ENCODE measurements at places on chromosomes 16 and 17.

- no peak for DNase-seq
These were observed 9.8 kb upstream of the TNRC6C start for GRCh38 chr17:77948690-77949114.

DNA sequence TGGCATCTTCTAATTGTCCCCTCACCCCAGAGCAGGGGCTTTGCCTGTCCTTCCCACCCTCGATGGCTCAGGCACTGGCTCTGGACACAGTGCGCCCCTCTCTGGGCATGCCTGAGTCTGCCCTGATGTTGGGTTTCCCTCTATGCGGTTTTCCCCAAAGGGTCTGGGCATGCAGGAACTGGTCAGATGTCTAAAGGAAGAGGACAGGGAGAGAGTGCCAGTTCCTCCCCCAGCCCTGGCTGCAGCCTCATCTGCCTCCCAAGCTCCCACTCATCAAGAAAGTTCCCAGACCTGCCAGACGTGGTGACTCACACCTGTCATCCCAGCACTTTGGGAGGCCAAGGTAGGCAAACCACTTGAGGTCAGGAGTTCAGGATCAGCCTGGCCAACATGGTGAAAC, 41.3 kb upstream of the PABPN1L start:
- no peak for DNase-seq

GRCh38 chr16:70749681-70750601, 51.0 kb downstream of the VAC14 start:
- DNase-seq: no peak

DNA sequence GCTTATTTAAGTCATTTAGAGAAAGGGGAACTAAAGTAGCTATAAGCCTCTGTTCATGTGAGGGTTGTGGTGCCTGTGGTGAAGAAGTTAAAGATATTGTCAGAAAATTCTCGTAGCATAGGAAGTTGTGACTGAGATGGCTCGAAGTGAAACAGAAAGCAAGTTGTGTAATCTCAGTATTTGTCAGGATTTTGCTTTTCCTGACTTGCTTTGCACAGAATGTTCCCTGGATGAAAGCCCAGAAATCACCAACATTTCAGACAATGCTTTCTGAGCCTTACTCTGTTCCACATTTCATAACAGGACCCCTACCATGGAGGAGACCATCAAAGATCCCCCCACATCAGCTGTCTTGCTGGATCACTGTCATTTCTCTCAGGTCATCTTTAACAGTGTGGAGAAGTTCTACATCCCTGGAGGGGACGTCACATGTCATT, 10.6 kb downstream of the CALCOCO2 start:
- DNase-seq: peak; percentile 37

DNA sequence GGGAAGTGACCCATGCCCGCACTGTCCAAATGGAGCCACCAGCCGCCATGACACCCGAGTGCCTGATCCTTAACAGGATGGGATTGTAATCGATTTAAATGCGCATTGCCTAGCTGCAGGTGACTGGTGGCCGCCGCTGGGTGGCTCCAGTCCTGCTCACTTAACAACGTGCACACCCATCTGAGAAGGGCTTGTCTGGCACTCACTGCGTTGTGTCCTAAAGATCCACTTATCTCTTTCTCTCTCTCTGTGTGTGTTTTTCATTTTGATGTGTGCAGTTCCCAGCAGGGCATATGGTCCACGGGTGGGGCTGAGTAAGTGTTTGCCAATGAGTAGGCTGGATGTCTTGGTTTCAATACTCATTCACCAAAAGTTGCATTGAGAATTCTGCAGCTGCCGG, 80.6 kb downstream of the IRF8 start:
- no peak for DNase-seq

DNA sequence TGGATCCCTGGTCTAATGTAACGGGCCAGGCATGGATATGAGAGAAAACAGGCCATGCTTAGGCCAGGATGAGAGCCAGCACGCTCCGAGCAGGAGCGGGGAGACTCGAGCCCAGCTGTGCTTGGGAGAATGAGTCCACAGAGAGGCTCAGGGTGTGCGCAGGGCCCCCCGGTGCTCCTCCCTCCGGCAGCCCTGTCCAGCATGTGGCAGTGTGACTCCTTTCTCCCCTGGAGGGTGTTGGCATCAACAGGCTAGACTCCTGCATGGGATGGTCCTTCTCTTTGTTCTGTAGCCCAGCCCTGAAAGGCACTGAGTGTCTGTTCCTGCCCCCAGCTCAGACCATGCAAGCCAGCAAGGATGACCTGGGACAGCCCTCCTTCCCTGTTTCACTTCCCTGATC, 23.4 kb downstream of the PGS1 start:
- no peak for DNase-seq

GRCh38 chr16:87854907-87855683, 14.2 kb downstream of the SLC7A5 start:
- DNase-seq: no peak

DNA sequence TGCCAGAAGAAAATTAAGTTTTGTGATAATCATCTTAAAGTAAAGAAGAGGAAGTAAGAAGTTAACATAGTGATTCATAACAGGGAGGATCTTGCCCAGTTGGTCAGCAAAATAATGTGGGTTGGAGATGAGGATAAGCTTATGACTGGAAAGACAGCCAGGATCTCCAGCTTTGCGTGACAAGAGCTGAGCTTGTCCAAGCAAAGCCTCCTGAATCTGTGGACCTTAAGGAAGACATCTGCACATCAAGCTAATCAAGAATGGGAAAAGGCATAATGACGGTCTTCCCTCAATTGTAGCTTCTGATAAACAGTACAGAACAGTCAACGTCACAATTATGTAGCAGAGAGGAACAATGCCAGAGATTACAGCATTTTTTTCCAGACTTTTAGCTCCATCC, 744.7 kb upstream of the GOT2 start:
- DNase-seq: no peak

DNA sequence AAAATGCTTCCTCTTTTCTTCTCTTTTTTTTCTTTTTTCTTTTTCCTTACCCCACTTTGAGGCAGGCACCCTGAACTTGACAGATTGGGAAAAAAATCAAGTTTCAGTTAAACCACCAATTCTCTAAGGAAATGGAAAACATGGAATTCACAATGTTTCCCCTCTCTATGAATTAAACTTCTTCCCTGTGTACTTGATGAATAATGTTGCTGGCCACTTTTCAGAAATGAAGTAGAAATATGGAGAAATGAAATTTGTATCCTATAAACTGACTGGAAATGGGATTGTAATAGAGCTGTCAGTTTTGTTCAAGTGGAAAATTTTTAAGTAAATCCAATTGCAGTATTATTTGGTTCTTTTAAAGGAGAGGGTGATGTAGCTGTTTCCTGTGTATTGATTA, 129.8 kb downstream of the CLEC16A start:
- DNase-seq: no peak

DNA sequence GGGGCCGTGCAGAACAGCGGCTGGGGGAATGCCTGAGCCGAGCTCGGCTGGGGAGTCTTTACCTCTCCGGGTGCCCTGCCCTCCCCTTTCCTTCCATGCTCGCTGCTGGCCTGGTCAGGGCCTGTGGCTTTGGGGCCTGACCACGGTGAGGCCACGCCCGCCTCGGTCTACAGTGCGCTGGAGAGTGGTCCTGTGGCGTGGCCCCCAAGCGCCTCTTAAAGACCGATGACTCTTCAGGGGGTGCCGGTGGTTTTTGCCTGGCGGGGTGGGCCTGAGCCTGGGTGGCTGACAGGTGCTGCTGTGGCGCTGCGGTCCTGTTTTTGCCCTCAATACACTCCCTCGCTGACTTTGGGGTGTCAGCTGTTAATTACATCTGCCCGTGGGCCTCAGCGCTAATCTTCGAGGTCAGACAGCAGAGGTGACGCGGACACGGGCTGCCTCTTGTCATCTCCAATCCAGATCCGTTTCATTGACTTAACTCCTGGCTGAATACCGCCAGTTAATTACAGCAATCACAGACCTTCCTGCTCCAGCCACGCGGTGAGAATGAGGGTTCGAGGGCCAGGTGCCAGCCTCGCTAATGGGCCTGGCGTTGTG, 29.7 kb downstream of the GSE1 start:
- no peak for DNase-seq

- no peak for DNase-seq
These were observed 4.7 kb downstream of the CDC42EP4 start for GRCh38 chr17:73307130-73307529.
